ENCODE measurements at places on chromosomes 3 and 15.

DNA sequence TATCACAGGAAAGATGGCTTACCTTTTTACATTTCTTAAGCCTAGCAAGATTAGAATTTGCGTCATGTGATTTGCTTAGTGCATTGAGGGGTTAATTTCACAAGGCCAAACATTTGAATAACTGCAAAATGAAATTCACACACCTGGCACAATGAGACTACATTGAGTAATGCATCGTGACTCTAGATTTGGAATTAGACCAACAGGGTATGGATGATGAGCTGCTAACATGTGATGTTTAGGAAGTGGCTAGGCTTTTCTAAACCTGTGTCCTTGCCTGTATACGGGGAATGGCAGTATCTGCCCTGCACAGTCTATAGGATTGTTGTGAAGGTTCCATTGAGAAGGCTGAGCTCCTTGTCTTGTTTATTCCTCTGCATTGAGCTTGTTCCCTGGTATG is 160.1 kb downstream of the MFSD1 start:
- no peak for DNase-seq

DNA sequence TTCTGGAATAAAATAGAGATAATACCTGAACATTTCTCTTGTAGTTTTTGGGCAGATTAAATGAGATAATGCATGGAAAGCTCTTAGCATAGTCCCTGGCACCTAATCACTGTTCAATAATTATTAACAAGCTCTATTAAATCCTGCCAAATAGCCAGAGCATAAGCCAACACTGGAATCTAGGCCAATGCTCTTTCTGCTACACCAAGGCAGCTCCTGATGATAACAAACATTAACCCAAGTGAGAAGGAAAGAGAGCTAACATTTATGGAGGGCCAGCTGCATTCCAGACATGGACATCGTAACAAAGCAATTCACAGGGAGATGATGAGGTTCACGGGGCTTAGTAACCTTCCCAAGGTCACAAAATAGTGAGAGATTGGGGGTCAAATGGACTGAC is 23.3 kb downstream of the LARP6 start:
- no peak for DNase-seq

- no peak for DNase-seq
Measured at GRCh38 chr15:80350941-80351610, 53.1 kb upstream of the ARNT2 start.

- DNase-seq, result no peak
Measured at GRCh38 chr3:62672988-62673313, 202.3 kb downstream of the CADPS start.

- no peak for DNase-seq
Measured at GRCh38 chr15:68479870-68480269, 47.9 kb upstream of the ITGA11 start.

- no peak for DNase-seq
Measured at GRCh38 chr15:56371495-56372147, 6.4 kb downstream of the TEX9 start.

GRCh38 chr3:182239316-182239715 is 527.6 kb downstream of the SOX2 start:
- DNase-seq, result no peak

DNA sequence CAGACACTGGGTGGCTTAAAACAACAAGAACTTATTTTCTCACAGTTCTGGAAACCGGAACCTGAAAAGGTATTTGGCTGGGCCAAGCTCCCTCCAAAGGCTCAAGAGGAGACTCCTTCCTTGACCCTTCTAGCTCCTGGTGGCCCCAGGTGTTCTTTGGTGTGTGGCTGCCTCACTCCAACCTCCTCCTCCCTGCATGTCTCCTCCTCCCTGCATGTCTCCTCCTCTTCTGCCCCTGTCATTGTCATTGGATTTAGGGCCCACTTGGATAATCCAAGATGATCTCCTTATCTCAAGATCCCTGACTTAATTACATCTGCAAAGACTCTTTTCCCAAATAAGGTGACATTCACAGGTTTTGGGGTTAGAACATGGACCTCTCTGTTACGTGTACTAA is 69.8 kb upstream of the MFGE8 start:
- no peak for DNase-seq

DNA sequence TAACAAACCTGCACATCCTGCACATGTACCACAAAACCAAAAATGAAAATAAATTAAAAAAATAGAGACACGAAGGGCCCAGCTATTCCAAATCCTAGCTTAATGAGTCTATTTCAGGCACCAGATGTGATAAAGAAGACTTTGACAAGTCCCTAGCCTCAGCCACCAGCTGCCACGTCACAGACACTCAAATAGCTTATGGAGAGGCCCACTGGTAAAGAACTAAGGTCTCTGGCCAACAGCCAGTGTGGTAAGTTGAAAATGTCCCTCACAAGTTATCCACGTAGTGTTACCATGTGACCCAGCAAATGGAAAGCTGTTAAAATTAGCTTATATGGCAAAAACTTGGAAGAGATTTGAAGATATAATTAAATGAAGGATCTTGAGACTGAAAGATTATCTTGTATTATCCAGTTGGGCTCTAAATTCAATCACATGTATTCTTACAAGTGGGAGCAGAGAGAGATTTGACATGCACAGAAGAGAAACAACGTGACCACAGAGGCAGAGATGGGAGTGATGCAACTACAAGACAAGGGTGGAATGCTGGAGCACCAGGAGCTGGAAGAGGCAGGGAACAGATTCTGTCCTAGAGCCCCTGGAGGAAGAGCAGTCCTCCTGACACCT is 10.9 kb downstream of the ACSBG1 start:
- no peak for DNase-seq

- no peak for DNase-seq
Measured at GRCh38 chr15:66004618-66005262, 135.4 kb downstream of the RAB11A start.

DNA sequence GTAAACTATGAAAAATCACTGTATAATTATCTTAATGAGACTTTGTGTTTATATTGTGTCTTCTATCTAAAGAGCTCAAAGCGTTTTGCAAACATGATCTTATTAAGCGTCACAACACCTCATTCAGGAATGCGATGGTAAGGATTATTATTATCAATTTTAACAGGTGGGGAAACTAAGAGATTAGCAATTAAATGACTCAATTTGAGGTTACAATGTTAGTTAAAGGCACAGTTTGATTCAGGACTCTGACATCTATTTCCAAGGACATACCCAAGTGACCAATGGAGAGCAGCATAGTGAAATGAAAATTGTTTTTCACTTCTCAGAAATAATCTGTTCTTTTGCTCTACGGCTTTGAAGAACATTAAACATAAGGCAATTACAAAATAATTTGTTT is 74.6 kb downstream of the FMN1 start:
- no peak for DNase-seq

DNA sequence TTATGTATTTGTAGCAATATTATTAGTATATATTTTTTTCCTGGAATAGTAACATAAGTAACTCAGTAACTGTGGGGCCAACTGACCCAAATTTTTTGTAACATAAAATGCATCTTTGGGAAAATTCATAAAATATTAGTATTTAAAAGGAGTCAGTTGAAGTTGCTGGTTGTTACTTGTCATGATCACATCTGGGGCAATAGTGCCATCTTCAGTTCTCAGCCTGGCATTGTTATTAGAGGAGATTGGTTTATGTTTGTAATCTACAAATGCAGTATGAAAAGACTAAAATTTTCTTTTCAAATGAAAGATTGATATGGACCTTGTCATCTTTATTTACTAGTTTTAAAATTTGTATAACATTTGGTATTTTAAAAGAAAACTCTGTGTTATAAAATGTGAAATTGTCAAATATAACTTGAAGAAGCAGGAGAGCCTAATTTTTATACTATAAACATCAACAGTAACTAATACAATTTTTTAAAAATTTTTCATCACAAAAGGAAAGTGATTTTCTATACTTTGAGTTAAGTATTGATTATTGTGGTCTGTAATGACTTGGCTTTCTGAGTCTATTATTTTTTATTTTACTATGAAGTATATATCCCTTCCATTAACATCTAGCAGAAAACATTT is 38.8 kb upstream of the MLF1 start:
- peak; percentile 33 for DNase-seq

- no peak for DNase-seq
Measured at GRCh38 chr3:26141296-26141695, 351.4 kb downstream of the OXSM start.

DNA sequence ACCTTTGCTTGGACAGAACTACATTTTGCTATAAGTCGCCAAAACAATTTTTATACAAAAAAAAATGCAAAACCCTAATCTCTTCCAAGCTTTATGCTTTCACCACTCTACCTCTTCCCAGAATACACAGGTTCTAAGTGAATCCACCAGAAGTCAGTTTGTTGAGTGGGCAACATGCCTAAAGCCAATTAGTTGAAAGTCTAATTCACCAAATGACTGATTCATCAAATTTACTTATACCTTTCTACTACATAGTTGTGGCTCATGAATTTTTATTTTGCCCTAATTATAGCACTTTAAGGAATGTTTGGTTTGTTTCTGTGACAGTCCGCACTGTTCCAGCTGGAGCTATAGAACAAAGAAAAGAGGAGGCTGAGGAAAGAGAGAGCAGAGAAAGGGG is 265.9 kb upstream of the TGFBR2 start:
- DNase-seq, result no peak

GRCh38 chr3:162525771-162526170 is 1029.2 kb downstream of the OTOL1 start:
- no peak for DNase-seq

DNA sequence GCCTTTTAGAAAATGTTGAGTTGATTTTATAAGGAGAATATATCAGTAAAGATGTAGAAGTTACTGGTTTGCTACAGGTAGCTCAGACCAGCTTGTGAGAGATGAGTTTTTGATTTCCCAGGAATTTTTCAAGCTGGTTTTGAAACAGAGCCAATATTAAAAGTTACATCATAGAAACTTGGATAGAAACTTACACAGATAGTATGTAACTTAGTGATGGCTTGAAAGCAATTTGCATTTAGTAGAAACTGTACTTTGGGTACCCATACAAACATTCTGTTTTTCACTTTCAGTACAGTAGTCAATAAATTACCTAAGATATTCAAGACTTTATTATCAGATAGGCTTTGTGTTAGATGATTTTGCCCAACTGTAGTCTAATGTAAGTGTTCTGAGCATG is 93.4 kb downstream of the RBMS3 start:
- no peak for DNase-seq

DNA sequence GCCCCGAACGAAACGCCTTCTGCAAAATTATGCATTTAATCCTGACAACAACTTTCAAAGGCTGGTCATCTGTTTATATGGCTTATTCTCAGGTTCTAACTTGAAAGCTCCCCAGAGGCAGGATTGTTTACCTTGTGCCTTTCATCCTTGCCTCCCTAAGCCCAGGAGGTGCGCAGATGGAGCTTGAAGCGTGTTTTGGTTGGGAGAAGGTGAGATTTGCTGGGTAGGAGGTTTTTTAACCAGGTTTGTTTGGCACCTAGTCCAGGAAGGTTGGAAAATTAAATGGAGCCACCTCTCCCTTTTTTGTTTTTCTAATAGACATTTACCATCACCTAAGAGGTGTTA is 675 bp downstream of the TSEN2 start:
- DNase-seq, result peak; percentile 32

GRCh38 chr3:30518181-30518864 is 88.1 kb upstream of the TGFBR2 start:
- DNase-seq, result no peak

- peak; percentile 18 for DNase-seq
Measured at GRCh38 chr15:82808634-82809041, 790 bp upstream of the WHAMM start.

GRCh38 chr15:52728899-52729298 is 49.7 kb upstream of the ATOSA start:
- DNase-seq, result no peak

DNA sequence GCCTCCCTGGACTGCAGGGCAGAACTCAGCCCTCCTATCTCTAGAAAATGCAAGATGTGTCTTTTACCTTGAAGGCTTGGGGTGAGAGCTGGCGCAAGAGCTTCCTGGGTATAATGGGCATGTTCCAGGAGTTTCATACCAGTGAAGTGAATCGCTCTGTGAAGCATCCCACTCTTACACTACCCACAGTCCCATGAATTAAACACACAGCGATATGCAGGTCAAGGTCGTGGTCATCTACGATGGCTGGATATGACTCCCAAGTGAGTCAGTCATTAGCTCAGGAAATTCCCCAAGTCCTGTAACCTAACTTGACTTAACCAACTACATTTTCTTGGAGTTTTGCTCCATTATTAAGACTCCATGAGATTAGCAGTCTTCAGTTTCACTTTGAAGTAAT is 439.7 kb downstream of the NTRK3 start:
- no peak for DNase-seq

DNA sequence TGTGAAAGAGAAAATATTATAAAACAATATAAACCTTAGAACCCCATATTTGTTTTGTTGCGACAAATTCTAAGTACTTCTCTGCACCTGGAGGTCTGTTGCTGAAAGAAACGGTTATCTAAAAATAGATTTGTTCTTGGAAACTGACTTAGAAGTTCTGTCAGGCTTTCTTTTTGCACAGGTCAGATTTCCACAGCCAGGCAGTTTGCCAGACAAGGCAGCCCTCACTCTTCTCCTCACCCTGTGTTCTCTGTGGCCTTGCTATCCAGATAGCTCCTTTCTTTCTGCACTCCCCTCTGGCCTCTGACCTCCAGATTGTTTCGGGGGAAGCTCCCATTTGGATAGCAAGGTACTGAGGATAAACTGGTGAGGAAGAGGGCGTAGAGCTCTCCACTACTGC is 413.3 kb upstream of the ONECUT1 start:
- no peak for DNase-seq

DNA sequence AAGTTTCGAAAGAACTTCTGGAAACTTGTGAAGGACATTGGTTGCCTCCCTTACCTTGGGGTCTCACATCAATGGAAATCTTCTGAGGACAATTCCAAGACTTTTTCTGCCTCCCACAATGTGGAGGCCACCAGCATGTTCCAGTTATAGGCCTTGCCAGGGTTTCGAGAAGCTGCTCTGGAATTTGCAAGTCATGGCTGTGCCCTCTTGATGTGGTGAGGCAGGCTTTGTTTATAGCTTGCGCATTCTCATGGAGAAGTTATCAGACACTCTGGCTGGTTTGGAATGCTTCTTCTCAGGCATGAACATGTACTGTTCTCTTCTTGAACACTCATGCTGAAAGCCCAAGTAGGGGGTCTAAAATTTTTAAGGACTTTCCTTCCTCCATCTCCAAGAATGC is 4.1 kb downstream of the CXCR6 start:
- DNase-seq, result no peak

- no peak for DNase-seq
Measured at GRCh38 chr15:34812369-34812768, 17.0 kb upstream of the ACTC1 start.

DNA sequence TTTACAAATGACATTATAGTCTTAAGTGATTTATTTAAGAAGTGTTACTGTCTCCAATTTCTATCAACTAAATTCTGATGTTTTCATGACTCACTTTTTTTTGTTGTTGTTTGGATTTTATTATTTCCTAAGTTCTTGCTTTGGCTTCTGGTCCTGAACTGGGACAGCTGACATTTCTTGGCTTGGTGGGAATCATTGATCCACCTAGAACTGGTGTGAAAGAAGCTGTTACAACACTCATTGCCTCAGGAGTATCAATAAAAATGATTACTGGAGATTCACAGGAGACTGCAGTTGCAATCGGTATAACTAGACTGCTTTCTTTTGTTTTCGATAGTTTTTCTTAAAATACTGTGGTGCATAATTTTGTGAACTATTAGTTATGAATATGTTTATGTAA is 47.5 kb downstream of the ASTE1 start:
- no peak for DNase-seq

GRCh38 chr3:132841621-132842020 is 119.4 kb upstream of the NPHP3 start:
- DNase-seq, result no peak

- DNase-seq, result no peak
Measured at GRCh38 chr3:194259982-194260766, 91.0 kb downstream of the CPN2 start.

- DNase-seq, result peak; percentile 69
Measured at GRCh38 chr15:66269326-66270090, 16.0 kb upstream of the MEGF11 start.
